ENCODE measurements at places on chromosomes 7 and 10. TPM values are rescaled to one million over a fixed set of nuclear protein-coding genes. Genes with fewer than 3 reads are reported as not detected.
A peak's percentile ranks its signal among the peaks of the same experiment; 100 is the strongest.

DNA sequence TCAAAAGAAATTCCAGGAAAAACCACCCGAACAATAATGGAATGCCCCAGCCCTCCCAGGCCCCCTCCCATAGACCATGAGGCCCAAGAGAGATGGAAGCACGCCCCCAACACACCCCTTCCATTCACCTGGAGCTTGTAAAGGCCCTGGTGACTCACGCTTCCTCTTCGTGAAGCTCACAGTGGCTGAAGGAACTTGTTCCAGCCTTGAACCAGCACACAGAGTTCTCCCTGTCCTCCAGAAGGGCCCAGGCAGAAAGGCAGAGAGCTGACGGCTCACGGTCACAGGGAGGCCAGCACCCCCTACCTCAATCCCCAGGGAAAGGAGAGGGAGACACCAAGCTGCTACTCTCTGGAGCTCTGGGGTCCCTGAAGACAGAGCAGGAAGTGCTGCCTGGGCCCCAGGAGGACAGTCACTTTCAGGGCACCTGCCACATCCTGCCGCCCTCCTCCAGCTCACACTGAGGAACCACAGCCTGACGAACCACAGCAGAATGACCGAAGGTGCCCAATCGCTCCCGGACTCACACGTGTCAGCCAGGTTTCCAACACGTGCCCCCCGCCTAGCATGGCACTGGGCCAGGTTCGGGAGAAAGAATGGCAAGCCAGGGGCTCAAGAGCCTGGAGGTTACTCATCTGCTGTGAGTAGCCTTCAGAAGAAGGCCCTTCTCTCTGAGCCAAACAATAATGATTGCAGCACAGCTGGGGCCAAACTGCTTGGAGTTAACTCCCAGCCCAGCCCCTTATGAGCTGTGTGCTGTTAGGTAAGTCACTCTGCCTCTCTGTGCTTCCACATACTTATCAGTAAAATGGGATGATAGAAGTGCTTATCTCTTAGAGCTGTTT lies 52.8 kb downstream of the DLG5 start:
- peak; percentile 35 for DNase-seq

- no peak for DNase-seq
Observed at GRCh38 chr10:110200503-110200902, 6.9 kb upstream of the MXI1 start.

Gene CNTNAP2
- 0.22 TPM for total RNA-seq

Gene HABP2
- not detected for total RNA-seq

Gene GIMAP1
- 6.7 TPM for total RNA-seq

Gene THSD7A
- 1.0 TPM for total RNA-seq

Gene CHCHD1
- total RNA-seq, result 29.2 TPM

Data from left ventricle myocardium superior (tissue), 1 donor.